ENCODE measurements at places on chromosomes 5 and 9.

DNA sequence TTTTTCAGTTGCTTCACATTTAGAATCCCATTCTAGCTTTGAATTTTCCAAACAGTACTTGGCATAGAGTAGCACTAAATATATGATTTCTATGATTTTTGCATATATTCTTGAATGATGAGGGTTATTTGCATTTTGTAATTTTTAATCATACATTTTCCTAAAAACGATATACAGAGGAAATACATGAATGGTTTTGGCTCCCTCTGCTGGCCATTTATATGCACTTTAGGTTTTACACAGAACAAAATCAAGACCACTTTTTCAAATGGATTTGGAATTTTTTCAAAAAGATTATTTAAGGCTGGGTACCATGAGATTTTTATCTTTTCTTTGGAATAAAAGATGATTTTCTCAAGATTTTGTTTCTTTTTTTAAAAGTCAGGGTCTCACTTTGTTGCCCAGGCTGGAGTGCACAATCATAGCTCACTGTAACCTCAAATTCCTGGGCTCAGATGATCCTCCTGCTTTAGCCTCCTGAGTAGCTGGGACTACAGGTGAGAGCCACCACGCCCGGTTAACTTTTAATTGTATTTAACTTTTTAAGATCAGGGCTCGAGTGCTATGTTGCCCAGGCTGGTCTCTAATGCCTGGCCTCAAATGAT is 16.7 kb upstream of the COMMD10 start:
- no peak for DNase-seq

GRCh38 chr9:37905131-37905505 is 1.2 kb upstream of the SLC25A51 start:
- no peak for DNase-seq

- no peak for DNase-seq
Observed at GRCh38 chr9:136239983-136240330, 5.7 kb downstream of the QSOX2 start.

- no peak for DNase-seq
Observed at GRCh38 chr9:134441227-134442084, 115.2 kb downstream of the RXRA start.

DNA sequence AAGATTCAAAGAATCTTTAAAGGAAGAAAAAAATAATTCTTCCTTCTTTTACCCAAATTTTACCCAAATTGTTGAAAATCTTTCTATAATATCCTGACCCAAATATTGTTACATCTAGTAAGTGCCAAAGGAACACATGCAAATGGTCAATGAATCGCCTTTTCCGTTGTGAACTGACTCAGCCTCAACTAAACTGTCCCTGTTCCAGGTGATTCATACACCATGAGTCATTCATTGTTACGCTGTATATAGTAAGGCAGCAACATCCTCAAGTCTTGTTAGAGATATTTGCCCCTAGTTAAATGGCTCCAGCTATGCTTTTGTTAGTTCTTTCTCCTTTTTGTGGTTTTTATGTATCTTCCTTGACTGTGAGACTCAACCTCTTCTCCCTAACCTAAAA is 9.7 kb downstream of the PTGER4 start:
- no peak for DNase-seq

All from stimulated activated CD8-positive, alpha-beta memory T cell treated with anti-CD3 and anti-CD28 coated beads, Interleukin-4, amount 100 ng/mL, for 1 hour (primary cell).